ENCODE measurements at places on chromosomes 6 and 20.

DNA sequence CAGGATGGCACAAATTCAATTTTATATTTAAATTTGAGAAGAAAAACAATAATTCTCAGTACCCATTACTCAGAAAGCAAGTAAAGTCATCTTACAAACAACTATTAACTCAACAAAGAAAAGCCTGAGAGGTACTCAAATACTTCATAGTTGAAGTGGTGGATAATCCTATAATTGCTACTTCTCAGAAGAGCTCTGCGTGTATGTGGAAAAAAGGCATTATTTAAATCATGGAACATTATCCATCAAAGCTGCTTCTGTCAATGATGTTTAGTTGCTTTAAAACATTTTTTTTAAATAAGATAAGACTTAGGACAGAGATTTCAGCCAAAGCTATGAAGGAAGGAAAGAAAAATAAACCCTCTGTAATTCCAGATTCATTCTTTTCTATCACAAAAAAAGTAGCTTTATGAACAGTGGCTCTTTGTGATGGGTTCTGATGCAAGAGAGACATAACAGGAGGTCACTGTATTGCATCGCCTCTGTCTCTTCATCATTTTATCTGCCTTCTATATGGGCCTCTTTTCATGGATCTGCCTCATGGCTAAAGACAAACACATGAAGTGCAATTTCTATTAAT lies 367.9 kb upstream of the SLC35B3 start:
- DNase-seq = no peak

DNA sequence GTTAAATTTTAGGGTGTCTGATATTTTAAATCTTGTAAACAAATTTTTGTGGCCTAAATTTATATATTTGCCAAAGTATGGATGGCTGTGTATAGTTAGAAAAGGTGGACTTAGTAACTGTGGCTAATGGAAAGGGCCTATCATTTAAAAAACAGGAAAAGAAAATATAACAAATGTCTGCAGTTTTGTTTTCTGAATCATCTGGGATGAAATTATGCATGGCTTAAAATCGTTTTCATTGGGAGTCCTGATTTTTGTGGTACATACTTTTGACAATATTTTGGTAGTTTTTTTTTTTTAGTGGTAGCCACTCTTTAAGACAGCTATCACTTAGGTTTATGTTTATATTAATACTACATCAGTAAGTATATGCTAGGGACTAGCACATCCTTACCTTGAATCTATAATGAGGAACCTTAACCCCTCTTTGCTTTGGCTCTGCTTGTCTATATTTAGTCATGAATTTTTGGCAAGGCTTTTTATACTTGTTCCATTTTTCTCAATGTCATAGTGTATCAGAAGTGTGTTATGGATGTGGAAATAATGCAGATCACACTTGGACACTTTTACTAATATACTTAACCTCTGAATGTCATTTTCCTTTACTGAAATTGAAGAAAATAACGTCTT lies 5.6 kb downstream of the ARID1B start:
- no peak for DNase-seq

DNA sequence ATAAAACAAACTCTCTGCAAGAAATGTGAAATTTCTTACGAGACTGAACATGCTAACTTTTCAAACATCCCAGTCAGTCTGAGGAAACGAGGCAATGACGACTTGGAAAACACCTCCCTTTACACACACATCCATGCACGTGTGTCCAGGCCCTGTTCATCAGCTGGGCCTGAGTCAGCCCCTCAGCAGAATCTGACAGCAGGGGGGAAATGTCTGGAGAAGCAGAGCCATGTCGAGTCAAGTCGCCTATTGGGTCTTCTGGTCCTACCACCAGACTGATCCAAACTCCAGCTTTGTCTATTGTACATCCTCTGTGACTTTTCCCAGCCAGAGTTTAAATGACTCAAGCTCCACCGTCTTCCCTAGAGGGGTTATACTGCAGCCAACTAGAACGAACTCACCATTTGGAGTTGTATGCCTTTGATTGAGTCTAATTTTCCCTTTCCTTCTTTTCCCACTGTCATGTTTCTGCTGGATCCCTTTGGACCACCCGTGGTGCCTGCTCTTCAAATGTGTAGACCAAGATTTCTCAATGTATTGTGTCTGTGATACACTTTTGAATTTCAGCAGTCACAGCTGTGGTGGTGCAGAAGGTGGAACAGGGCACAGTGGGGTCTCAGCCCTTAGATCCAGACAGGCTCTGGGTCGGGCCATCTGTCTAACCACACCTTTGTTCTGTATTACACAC lies 254.0 kb downstream of the CDC5L start:
- no peak for DNase-seq

DNA sequence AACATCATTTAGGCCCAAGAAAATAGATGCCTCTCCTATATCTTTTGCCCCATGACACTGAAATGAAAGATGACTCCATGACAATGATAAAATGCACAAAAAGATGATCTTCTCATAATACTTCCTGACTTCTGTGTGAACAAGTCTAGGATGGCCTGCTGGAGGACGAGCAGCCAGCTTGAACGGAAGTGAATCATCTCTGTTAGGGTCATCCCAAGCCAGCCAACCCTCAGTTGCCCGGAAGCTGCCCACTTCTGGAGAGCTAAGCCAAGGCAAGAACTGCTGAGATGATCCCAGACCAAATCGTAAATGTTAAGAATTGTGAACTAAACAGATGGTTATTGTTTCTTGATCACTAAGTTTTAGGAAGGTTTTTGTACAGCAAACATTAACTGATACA lies 249.7 kb upstream of the HS3ST5 start:
- DNase-seq = no peak

DNA sequence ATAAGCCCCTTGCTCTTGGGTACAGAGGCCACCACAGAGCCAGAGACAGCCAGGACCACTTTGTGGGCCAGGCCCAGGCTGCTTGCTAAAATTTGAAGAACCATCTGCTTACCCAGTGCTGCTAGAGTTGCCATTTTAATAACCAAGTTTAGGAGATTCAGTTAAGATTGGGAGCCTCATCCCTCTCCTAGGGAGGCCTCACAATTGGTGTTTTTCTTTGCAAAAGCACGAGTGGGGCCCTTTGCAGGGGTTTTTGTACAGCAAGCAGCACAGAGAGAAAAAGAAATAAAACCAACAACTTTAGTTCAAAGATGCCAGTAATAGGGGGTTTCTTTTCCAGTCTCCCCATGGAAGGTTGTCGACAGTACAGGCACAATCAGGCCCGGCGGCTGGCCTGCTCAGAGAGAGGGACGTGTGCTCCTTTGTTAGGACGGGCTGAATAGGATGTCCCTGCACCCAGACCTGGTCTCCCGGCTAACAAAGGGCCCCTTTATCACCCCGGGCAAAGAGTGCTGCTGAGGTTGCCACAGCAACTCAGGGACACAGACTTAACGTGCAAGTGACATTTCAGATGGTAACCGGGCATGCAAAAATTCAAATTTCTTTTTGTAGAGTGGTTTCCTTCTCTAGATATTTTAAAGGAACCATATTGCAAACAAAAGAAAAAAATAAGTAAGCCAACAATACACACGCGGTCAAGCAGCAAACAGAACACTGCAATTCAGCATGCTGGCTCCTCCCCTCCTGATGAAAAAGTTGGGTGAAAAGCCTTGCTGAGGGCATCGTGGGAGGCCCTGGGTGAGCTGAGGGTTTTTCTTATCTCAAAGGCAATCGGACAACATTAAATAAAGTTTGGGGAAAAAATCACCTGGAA lies 10.5 kb upstream of the TOX2 start:
- DNase-seq = no peak

- no peak for DNase-seq
These were observed 47.5 kb downstream of the PHIP start for GRCh38 chr6:79030511-79030910.

- DNase-seq = no peak
These were observed 15.1 kb downstream of the HIVEP2 start for GRCh38 chr6:142929751-142930358.

DNA sequence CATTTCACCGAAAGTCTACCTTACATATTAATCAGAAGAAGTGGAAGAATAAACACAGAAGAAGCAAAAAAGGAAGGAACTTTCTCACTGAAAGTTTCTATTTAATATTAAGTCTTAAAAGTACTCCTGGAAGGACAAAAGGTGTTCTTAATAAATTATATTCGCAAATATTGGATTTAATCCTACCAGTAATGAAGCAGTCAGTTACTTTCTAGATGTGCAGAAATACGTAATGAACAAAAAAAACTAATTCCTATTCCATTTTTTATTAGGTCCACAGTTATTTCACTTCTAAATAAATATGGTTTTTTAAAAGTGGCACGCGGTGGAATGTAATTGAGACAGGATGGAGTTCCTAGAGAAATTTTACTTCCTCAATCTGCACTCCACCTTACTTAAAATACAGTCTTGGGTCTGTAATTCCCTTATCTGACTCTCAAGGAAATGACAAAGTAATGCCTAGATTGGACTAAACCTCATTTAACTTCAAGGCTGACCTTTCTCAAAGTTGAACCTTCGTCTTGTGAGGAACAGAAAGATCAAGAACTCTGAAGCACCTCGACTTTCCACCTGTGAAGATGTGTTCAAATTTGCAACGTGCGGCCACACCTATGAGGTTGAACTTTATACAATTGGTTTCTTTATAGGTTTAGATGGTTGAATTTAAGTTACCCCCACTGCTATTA lies 1.1 kb upstream of the TRAM2 start:
- DNase-seq = no peak

GRCh38 chr6:90101403-90101802 lies 195.2 kb downstream of the BACH2 start:
- DNase-seq = no peak

GRCh38 chr6:43287717-43288679 lies 10.1 kb upstream of the SLC22A7 start:
- DNase-seq = no peak

DNA sequence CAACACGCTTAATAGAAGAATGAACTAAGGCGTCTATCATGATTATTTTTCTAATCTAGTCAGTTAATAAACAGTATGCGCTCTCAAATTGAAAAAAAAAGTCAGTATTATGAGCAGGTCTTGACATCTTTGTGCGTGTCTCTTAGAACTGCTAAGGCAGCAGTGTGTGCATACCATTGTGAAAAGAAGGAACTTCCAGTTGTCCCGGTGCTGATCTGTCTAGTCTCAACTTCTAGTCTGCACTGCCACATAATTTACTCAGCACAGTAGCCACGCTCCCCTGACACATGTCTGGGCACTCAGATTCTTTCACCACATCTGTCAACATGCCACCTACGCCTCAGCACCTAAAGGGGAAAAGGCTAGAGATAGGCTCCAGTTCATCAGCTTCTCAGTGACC lies 61.1 kb upstream of the SPDEF start:
- no peak for DNase-seq

GRCh38 chr6:13500264-13500663 lies 12.9 kb upstream of the GFOD1 start:
- DNase-seq = no peak

DNA sequence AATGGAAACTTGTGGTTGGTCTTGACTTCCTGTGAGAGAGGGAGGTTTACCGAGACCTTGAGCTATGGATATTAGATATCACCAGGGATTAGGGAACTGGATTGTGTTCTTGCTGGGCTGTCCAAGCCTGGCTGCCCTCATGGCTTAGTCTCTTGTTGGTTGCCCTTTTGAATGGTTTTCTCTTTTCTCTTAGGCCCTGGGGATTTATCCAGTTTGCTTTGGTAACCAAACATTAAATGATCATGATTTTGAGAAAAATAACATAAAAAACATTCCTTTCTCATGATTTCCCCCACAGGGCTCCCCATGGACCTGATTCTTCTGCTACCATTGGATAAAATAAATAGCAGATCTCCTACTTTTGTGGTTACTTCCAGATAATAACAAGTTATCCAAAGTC lies 306.4 kb upstream of the RNF217 start:
- DNase-seq = no peak

DNA sequence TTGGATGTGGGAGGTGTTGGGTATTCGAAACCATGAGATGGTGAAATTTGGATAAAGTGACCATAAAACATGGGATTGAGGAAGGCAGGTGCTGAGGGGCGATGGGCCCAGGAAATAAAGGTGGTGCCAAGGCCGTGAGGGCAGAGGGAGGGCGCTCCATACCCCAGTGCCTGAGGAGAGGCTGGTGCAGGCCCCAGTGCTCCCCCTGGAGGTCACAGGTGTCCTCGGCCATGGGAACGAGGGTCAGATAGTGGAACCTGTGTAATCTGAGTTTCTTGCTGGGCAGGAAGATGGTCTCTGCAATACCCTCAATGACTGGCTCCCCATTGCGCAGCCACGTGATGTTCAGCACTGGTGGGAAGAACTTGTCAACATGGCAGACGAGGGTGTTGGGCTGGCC lies 16.2 kb downstream of the HLA-DPB1 start:
- DNase-seq = no peak

DNA sequence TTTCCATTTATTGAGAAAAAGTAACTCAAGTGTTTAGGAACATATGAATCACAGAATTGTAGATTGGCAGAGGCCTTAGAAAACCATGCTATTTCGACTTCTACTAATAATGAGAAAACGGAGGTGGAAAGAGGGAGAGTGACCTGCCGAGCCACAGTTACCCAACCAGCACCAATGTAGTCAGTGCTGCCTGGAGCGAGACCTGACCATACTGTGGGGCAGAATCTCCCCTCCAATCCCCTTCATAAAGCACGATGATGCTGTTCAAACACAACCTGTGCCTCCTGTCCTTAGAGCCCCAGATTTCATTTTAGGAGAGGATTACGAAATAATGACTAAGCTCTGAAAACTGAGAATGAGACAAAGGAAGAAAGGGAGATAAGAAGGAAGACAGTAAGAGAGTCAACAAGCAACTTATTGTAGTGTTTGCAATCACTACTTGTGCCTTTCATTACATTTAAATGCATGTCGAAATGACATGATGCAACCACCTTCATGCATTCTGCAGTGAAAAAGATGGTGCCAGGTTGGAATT lies 70.6 kb downstream of the ATXN1 start:
- DNase-seq = no peak

- DNase-seq = no peak
These were observed 4.9 kb downstream of the SRMS start for GRCh38 chr20:63542696-63543095.

DNA sequence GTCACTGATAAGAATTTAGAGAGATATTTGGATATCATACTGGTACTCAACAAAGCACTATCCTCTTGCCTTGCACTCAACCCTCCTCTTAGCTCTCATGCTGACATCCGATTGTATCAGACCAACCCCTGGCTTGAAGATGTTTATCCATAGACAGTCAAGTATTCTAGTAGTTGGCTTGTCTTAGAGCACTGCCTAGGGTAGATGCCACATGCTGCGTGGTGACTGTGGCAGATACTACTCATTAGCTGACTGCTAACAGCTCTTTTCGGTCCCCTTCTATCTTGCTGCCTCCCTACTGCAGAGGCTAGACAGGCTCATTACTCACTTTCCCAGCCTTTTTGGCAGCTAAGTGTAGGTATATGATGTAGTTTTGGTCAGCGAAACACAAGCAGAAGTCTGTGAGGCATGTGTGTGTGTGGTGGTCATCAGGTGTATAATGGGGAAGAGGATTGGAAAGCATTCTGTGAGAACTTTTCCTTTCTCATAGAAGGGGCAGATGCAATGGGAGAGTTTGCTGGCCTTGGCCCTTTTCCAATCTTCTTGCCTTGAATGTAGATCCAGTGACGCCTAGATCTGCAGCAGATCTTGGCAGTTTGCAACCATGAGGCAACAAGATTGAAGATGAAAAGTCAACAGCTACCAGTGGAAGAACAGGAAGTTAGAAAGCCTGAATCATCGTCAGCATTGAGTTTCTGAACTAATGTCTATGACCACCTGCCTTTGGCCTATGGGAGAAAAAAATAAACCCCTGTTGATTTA lies 4.4 kb upstream of the IFNGR1 start:
- no peak for DNase-seq

Data from cortex of kidney (tissue), 1 donor.